ENCODE measurements at places on chromosomes 13 and 19.
A peak's percentile ranks its signal among the peaks of the same experiment; 100 is the strongest.

GRCh38 chr13:21124852-21125251 is 51.5 kb downstream of the SKA3 start:
- no peak for DNase-seq

DNA sequence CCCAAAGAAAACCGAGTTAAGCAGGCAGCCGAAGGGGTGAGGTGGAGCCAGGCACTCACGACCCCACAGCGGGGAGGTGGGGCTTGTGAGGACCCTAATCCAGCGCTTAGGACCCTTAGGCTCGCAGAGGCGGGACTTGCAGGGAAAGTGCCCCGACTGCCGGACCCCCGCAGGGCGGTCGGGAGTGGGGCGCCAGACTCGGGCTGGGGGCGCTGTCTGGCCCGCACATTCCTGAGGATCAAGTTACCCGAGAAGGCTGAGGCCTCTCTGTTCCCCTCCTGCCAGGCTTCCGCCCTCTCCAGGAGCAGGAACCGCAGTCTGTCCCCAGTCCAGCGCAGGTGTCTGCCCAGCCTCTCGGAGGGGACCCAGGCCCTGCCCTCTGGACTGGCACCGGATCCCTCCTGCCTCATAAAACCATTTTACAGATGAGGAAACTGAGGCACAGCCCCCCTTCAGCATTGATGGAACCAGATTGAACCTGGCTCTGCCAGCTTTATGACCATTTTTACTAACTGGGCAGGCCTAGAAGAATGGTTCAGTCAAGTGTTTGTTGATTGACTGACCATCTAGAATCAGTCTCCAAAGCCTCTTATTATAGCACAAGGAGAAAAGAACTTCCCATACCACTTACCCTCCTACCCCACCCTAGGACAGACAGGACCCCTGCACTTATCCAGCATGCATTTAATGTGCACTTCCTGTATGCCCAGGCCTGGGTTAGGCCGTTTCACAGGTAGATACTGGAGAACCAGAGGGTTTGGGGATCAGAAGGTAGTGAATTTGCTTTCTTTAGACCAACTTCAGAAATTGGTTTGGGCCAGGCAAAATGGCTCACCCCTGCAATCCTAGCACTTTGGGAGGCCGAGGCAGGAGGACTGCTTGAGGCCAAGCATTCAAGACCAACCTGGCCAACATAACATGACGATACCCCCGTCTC is 6.7 kb upstream of the JUND start:
- no peak for DNase-seq

GRCh38 chr13:110478405-110479214 is 82.9 kb downstream of the RAB20 start:
- DNase-seq, result no peak

DNA sequence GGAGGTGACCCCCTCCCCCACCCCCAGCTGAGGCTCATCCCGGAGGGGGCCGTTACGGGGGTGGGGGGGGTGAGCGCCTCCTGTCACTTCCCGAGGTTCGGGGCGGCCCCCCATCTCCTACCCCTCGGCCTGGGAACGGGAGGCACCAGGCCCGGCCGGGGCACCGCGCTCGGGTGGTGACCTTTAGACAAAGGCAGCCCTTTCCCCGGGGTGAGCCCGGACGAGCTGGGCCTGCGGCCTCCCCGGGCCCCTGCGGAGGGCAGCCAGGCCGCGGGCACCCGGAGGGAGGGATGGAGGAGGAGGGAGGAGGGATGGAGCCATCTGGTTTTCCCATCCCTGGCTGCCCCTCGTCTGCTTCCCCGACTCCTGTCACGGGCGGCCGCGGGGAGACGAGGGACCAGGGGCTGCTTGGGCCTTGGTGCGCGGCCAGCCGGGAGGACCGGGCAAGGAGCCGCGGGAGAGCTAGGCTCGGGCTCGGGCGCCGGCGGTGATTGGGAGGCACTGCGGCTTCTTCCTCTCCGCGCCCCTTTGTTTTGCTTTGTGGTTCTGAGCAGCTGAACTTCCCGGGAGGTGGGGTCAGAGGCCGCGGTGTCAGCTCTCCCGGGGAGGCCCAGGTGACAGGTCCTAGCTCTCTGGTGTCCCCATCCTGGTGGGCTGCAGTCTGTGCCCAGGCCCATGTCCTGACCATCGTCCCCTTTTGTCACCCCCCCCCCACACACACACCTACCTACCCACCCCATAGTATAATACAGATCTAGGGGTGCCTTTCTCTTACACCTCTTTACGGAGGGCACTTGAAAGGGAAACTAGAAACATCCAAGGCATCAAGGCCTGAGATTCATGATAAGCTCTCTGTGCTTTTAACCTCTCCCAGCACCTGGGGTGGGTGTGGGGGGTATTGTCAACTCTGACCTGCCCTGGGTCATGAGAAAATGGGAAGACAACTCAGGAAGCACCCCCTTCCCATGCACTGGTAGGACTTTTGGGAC is 1.3 kb downstream of the BICRA start:
- DNase-seq, result no peak

DNA sequence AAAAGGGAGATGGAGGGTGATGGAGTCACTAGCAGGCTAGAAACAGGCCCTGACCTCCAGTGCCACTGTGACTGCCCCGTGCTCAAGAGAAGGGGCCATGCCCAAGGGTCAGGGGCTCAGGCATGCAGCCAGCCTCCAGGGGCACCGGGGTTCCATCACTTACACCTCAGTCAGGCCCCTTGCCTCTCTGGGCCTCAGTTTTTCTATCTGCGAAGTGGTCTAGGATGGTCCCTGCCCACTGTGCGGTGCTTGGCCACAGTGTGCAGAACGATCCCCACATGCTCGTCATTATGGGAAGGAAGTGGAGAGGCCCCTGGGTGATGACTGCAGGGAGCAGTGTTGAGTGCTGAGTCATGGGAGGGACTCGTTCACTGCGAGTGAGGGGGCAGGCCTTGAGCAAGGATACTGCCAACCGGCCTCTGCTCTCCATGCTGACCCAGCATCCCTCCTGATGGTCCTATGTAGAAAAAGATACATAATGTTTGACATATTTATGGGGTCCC is 23.1 kb downstream of the TMED1 start:
- no peak for DNase-seq

GRCh38 chr19:54521860-54522513 is 19.4 kb downstream of the LAIR2 start:
- DNase-seq, result no peak

GRCh38 chr13:106187501-106188095 is 347.9 kb downstream of the EFNB2 start:
- no peak for DNase-seq

GRCh38 chr13:110574161-110574560 is 12.6 kb upstream of the RAB20 start:
- no peak for DNase-seq

DNA sequence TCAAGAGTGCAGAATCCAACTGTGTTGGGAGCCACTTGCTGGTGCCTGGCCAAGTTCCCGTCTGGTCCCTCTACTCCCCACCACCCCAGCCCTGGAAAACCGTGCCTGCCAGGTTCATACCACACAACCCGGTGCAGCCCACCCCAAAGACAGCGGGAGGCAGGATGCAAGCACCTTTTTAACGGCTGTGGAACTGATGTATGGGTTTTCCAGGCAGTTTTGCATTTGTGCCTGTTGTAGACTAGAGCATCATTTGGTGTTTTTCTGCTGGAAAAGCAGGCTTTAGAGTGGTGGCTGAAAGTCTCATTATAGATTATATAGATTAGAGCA is 13.5 kb downstream of the TFDP1 start:
- DNase-seq, result no peak

GRCh38 chr19:49869009-49869483 is 1.7 kb upstream of the PNKP start:
- no peak for DNase-seq

DNA sequence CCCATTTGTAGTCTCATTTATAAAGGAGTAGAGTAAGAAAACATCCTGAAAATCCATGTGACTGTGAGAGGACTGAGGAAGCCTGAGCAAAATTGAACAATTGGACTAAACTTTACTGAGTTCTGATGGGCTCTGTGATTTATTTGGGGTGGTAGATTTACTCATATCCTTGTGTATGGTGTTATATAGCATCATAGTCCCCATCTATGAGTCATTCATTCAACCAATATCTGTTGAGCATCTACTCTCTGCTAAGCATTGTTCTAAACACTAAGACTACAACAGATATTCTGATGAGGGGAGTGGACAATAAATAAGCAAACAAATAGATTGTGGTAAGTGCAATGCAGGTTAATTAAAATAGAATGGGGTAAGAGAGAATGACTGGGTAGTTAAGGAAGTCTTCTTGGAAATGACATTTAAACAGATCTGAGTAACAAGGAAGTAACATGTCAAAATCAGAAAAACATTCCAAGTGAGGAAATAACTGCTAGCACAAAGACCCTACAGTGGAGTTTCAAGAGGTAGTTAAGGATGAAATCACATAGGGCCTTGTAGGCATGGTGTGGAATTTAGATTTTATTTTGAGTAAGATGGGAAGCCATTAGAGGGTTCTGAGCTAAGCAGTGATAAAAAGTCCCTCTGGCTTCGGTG is 36.3 kb upstream of the MLNR start:
- DNase-seq, result no peak

DNA sequence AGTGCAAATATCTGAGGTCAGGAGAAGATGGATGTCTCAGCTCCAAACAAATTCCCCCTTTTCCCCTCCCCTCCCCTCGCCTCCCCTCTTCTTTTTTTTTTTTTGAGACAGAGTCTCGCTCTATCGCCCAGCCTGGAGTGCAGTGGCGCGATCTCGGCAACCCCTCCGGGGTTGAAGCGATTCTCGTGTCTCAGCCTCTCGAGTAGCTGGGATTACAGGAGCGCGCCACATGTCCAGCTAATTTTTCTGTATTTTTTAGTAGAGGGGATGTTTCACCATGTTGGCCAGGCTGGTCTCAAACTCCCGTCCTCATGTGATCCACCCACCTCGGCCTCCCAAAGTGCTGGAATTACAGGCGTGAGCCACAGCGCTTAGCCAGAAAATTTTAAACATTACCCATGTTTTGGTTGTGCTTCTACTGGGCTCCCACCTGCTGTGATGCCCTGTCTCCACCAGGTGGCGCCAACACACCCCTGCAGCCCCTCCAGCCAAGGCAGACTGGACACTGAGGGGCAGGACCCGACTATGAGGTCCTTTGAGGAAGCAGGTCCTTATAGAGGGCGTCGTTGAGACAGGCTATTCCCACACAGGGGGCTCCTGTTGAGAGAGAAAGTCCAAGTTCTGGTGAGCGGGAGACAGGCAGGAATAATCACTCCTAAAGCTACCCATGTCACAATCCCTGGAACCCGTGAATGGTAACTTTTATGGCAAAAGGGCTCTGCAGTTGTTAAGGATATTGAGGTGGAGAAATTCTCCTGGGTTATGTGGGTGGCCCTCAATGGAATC is 6.3 kb downstream of the ERICH4 start:
- peak; percentile 59 for DNase-seq

DNA sequence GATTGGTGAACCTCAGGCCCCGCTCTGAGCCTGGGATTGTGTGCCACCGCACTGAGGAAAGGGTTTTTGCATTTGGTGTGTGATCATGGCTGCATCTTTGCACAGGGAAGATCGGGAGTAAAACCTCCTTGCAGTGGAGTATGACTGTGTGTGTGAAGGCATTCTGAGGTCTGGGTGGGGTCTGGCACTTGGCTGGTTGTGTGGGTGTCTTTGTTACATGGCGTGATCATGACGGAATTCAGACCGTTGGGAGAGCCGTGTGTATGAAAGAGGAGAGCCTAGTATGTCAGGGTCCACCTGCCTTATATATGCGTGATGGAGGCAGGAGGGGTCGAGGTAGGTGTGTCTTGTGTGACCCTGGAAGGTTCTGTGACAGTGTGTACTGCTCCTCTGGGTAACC is 740 bp upstream of the BEST2 start:
- DNase-seq, result no peak

- no peak for DNase-seq
Measured at GRCh38 chr13:88908961-88909441, 1237.8 kb downstream of the SLITRK5 start.

DNA sequence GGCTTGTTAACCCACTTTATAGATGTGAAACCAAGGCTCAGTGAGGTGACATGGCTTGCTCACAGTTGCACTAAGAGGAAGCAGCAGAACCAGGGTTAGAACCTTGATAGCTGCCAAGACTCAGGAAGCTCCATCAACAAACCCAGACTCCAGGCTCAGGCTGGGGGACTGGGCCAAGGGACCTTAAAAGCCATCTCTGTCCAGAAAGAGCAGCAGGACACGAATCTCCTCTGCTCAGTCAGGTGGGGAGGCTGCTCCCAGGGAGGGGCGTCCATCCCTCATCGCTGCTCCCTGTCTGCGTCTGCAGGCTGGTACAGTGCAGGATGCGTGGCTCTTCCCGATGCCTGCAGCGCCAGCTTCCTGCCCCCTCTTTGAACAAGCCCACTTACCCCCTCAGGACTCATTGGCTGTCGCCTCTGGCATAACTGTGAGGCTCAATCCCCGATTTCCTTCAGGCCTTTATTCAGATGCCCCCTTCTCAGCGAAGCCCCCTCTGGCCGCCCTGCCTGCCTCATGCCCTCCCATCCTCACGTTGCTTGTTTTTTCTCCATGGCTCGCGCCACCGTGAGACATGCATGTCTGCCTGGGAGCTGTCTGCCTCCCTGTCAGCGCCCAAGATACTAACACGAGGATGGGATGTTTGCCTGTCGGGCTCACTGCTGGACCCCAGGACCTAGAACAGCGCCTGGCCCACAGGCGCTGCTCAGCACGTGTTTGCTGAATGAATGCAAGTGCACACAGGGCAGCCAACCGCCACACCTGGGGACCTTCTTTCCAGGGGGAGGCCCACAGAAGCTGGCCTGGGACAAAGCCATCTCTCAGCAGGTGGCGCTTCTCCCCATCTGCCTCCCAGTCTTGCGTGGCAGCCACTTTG is 21.5 kb downstream of the AKT2 start:
- DNase-seq, result no peak

- DNase-seq, result no peak
Measured at GRCh38 chr13:50979187-50979586, 69.6 kb downstream of the RNASEH2B start.

- DNase-seq, result no peak
Measured at GRCh38 chr19:7722231-7722651, 9.7 kb downstream of the CLEC4G start.

DNA sequence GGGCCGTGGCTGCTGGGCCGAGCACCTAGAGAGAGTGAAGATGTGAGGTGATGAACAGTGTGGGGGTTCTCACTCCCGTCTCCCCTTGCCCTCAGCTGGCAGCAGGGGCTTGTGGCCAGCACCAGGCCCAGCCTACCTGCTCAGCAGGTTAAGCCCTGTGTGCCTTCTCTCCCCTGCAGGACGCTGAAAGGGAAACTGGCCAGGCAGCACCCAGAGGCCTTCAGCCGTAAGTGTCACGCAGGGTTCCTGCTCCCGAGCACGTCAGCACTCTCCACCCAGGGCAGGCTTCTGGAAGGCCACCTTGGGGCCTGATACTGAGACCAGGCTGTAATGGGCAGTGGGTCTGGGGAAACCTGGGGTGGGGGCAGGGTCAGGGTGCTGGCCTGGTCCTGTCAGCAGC is 4.7 kb upstream of the UBA52 start:
- DNase-seq, result no peak
